ENCODE measurements at places on chromosomes 3 and 15.
A peak's percentile ranks its signal among the peaks of the same experiment; 100 is the strongest.

- DNase-seq, result no peak
These were observed 359.3 kb downstream of the GAP43 start for GRCh38 chr3:115982629-115983028.

DNA sequence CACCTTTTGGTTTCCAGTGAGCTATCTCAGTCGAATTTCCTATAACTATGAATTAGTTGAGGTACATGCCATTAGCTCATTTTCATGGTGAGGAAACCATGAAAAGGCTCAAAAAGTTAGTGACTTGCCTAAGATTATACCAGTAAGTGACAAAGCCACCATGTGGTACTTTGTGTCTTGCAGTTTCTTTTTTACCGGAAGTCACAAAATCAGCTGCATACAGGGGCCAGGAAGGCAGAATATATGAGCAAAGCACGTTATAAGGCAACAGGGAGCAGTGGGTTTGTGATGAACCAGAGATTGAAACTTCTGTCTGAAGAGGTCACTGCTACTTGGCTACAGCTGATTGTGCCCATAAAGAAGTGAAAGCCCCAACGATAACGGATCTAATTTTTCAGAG lies 50.3 kb downstream of the CMTM8 start:
- peak; percentile 27 for DNase-seq

GRCh38 chr3:148940983-148941382 lies 50.4 kb upstream of the GYG1 start:
- DNase-seq, result no peak

DNA sequence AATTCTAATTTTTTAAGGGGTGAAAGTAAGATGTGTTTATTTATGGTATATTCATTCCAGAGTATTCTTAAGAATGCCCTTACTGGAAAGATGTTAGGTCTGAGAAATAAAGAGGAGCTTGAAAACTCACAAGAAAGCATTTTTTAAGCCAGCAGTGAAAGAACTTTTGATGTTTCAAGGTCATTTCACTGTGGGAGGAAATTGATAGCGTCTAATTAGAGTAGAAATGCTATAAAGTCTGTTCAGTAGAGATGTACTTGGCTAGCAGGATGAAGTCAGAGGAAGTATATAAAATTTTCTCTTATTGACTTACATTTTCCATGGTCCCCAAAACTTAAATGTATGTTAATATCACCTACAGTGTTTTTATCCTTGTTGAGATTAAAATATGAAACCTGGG lies 354.6 kb downstream of the CNTN6 start:
- no peak for DNase-seq

DNA sequence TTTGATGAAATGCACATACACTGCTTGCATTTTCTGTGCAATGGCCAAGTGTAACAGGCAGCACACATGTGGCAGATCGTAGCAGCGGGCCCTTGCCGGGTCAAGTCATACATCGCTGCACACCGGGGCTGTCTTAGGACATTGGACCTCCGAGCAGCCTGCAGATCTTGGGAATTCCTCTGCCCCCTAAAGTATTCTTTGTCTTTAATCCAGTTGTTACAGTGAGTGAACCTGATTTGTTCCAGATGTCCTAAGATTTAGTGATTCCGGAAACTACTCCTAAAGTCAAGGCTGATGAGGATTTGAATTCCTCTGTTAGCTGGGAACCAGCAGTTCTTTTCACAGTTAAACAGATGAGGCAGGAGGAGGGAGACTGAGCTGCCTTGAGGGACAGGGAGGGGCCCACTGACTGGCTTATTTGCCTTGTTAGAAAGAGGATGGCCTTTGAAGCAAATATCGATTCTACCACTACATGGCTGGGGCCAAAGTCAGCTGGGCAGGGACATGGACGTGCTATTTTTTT lies 190.7 kb upstream of the CTDSPL start:
- no peak for DNase-seq

DNA sequence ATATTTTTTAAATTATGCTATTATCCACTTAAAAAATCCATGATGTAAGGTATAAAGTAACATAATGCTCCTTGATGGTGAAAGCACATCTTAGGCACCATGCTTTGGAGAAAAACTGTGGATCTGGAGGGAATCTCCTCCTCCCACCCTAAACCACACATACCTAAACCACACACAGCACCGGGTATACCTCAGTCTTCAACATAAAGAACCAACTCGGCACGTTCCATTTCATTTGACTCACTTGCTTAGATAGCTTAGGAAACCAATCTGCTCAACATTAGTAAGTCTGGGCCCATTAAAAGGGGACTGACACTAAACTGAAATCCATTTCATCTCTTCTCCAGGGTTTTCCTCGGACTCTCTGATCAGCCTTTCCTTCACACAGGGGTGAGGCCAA lies 945.7 kb upstream of the CFAP20DC start:
- no peak for DNase-seq

DNA sequence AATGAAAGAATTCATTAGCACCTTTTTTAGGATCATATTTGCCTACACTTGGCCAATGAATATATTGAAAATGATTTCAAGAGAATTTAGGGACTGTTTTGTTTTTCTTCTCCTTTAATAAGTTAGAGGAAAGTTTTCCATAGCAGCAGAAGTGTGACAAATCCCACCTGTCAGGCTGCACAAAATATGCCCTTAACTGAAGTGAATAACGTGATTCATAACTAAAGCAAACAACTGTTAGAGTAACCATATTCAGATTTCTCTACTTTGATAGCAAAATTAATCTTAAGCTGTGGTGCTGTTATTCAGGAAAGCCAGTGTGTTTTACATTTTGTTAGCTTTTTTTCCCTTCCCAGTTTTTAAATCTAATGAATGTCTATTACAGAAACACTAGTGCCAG lies 121.4 kb downstream of the HCN4 start:
- no peak for DNase-seq

DNA sequence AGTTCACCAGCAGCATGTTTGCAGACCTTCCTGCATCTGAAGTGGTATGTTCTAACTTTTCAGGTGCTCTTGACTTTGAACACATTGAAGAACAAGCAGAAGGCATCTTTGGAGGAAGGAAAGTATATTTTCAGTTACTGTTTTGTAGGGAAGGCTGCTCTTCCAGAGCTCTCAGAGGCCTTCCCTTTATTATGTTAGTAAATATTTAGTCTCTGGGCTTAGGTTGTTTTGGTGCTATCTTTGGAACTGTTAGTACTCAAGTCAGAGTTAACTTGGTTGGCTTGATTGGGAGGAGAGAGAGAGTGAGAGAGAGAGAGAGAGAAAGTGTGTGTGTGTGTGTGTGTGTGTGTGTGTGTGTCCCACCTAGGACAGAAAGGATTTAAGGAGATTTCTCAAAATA lies 188.2 kb downstream of the ITPR1 start:
- DNase-seq, result no peak

DNA sequence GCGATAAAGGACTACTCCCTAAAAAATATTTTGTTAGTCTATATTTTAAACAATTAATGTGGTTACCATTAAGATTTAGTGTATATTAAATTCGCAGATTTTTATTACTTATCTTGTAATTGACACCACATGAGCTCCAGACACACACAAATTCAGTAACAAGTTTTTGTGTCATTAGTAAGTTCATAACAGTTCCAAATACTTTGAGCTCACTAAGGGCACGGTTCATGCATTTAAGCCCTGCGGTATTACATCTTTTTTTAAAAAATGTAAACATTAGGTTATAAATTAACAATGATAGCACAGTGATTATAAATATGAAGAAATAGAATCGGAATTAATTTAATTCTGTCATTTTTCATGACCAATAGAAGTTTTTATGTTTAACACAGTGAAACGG lies 317.3 kb downstream of the ZNF385D start:
- DNase-seq, result no peak

DNA sequence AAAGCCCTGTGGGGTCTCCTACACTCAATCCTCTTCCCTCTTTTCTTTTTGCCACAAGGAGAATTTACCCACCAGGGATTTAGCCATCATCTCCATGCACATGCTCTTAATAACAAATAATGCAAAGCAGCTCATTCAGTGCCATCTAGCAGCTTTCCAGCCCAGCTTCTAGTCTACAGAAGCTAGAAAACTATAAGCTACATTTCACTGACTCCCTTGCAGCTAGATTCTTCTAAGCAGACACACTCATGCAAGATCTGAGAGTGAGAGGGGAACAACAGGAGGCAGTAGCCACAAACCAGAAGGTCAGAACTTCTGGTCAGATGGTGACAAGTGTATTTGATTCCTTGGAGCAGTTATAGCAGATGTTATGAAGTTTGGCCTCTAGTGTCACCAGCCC lies 25.5 kb downstream of the OSBPL10 start:
- DNase-seq, result no peak

DNA sequence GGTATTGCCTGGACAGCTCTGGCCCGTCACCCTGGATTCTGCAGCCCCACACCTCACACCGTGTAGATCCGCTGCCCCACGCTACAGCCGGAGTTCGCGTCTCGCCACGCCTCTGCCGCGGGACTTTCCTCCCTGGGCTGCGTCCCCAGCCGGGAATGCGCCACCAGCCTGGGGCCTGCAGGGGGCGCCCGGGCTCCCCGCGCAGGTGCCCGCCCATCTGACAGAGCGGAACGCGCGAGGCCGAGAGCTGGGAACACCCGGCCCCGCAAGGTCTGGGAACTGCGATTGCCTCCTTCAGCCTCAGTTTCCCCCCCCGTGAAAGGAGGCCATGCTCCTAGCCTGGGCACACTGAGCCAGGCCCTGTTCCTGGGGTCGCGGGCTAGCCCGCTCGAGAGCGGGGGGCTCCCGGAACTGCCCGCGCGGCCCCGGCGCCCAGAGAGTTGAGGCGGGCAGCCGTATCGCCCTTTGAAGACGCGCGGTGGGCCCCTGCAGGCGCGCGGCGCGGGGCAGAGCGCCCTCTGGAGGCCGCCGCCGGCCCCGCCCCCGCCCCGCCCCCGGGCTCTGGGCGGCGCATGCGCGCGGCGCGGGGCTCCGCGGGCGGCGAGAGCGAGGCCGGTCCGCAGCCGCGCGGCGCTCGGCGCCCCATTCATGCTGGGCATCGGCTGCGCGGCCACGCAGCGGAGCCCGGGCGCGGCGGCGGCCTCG lies at the start of gene PLXNA1:
Gene PLXNA1, plus strand, starts transcription at position 645 of the 705 bp plus-strand sequence. CDS start 5,479 bp downstream, outside the sequence.
- peak; percentile 88 for DNase-seq

- DNase-seq, result no peak
These were observed 109.1 kb upstream of the ATP10A start for GRCh38 chr15:25972141-25972675.

DNA sequence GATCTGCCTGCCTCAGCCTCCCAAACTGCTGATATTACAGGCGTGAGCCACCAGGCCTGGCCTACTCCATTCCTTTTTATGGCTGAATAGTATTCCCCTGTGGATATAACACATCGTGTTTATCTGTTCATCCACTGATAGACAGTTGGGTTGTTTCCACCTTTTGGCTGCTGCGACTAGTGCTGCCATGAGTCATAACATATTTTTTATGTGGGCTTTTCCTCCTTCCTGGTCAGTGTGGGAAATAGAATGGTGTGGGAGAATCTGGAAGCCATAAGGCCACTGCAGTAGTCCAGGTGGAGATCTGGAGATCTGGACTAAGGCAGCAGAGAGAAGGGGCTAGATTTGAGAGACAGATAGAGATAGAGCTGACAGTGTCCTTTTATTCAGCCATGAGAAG lies 16.2 kb downstream of the LCMT2 start:
- DNase-seq, result no peak

- no peak for DNase-seq
These were observed 515.6 kb downstream of the SHQ1 start for GRCh38 chr3:72332689-72333088.

- no peak for DNase-seq
These were observed 27.0 kb downstream of the CHCHD6 start for GRCh38 chr3:126731044-126731443.

DNA sequence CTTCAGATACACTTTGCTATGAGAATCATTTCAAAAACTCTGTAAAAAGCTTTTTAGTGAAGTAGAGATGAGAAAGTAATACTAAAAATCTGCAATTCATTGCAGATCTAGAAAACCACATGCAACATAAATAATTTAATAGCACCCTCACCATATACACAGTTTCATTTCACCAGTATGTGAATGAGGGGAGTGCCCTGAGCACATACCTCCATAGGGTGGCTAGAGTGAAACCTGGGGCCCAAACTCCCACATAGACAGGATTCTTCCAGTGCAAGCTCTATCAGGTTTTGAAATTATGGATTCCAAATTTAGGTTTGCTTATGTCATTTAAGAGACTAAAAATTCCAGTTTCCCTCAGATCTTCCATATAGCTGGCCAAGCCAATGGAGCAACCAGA lies 973.4 kb upstream of the CFAP20DC start:
- no peak for DNase-seq

DNA sequence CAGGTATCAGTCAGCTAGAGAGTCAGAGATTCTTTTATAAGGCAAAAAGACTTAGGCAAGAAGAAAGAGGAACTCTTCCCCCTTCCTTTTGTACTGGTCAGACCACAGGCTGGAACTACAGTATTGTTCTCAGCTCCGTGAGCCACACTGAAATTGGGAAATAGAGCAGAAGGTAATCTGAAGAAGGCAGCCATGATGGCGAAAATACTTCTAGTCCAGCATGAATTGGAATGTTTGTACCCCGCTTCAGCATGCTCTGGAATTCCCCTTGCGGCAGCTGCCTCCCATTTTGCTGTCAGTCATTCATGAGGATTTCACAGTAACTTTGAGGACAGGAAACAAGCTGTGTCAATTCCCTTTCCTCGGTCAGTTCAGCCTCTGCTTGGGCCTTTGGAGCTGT lies 96.2 kb downstream of the CORO2B start:
- DNase-seq, result no peak

DNA sequence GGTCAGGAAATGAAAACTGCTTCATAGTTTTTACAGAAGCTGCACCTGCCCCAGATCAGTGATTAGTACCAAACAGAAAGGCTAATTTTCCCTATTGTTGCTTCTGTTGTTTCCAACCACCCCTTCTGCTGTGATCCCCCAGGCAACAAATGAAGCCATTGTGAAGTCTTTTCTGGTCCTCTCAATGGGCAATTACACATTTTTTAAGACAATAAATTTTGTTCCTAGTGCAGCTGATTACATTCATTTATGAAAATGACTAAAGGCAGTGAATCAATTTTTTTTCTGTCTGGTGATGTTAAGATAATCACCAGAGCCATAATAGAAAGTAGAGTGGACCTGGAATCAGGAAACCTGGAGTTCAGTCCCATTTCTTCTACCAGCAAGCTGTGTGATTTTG lies 32.7 kb downstream of the GLDN start:
- no peak for DNase-seq

GRCh38 chr15:70278644-70279043 lies 180.9 kb upstream of the TLE3 start:
- no peak for DNase-seq

- no peak for DNase-seq
These were observed 20.3 kb downstream of the SETMAR start for GRCh38 chr3:4323246-4324027.

DNA sequence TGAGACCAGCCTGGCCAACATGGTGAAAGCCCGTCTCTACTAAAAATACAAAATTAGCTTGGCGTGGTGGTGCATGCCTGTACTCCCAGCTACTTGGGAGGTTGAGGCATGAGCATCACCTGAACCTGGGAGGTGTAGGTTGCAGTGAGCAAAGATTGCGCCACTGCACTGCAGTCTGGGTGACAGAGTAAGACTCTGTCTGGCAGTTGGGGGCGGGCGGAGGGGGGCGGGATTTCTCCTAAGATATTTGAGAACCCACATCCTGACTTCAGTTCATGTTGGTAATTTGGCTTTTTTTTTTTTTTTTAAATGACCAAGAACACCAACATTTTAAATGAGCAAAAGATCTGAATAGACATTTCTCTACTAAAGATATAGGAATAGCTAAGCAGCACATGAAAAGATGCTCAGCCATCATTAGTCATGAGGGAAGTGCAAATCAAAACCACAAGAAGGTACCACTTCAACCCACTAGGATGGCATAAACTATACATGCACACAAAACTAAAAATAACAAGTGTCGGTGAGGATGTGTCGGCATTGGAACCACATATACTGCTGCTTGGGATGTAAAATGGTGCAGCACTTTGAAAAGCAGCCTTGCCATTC lies 75.6 kb upstream of the LMOD3 start:
- DNase-seq, result peak; percentile 88

Measured in activated CD4-positive, alpha-beta memory T cell treated with anti-CD3 and anti-CD28 coated beads for 36 hours (primary cell).